ENCODE measurements at places on chromosomes 3 and 15. TPM values are rescaled to one million over a fixed set of nuclear protein-coding genes. Genes with fewer than 3 reads are reported as not detected.

The KLHL40 gene
- not detected for total RNA-seq

The GALK2 gene
- 37.8 TPM for total RNA-seq

The RPP25 gene
- total RNA-seq, result 2.2 TPM

The PLSCR5 gene
- total RNA-seq, result not detected

The LRRC2 gene
- total RNA-seq, result not detected

The CTXN2 gene
- not detected for total RNA-seq

The MAP2K5 gene
- 36.2 TPM for total RNA-seq

The CKMT1A gene
- total RNA-seq, result not detected

The CD200R1 gene
- total RNA-seq, result 2.2 TPM

The MOBP gene
- not detected for total RNA-seq

The ITGA11 gene
- 1.6 TPM for total RNA-seq

The ECT2 gene
- 58.6 TPM for total RNA-seq

The CLSTN2 gene
- not detected for total RNA-seq

The LRRC49 gene
- 2.2 TPM for total RNA-seq

The PLA2G4E gene
- total RNA-seq, result not detected

The STAB1 gene
- total RNA-seq, result 0.19 TPM

The ZBBX gene
- not detected for total RNA-seq

The DGKG gene
- total RNA-seq, result 0.42 TPM

The NANOGP8 gene
- total RNA-seq, result not detected

The ITPKA gene
- total RNA-seq, result 12.9 TPM

The HIGD2B gene
- 0.30 TPM for total RNA-seq

The CFAP20DC gene
- total RNA-seq, result 2.0 TPM

The TTC21A gene
- total RNA-seq, result 2.0 TPM

The FSTL1 gene
- total RNA-seq, result 1.3 TPM

The LHFPL4 gene
- not detected for total RNA-seq

The BSN gene
- 0.17 TPM for total RNA-seq

The ENTPD3 gene
- not detected for total RNA-seq

The IGF1R gene
- 40.1 TPM for total RNA-seq

The ZNF80 gene
- total RNA-seq, result 1.4 TPM

The CLDN1 gene
- total RNA-seq, result 1.6 TPM

The RAP2B gene
- total RNA-seq, result 13.1 TPM

The SECISBP2L gene
- 31.0 TPM for total RNA-seq

The NRG4 gene
- not detected for total RNA-seq

The COL6A6 gene
- not detected for total RNA-seq

Data from activated T-cell treated with anti-CD3 and anti-CD28 coated beads, Interleukin-2, amount 50 U/mL, for 72 hours (primary cell).